Transverse colon (tissue), 4 donors: ENCODE measurements at places on chromosomes 3 and 15. TPM values are rescaled to one million over a fixed set of nuclear protein-coding genes. Genes with fewer than 3 reads are reported as not detected.

PPCDC gene
- 25.4 TPM for total RNA-seq

RPP25 gene
- total RNA-seq, result 11.3 TPM

GP5 gene
- total RNA-seq, result not detected

SLC24A5 gene
- total RNA-seq, result not detected
